AG04449 (cell line): ENCODE measurements at places on chromosomes 12 and 14.

- no peak for DNase-seq
Observed at GRCh38 chr12:68263366-68263765, 10.0 kb upstream of the IL22 start.

DNA sequence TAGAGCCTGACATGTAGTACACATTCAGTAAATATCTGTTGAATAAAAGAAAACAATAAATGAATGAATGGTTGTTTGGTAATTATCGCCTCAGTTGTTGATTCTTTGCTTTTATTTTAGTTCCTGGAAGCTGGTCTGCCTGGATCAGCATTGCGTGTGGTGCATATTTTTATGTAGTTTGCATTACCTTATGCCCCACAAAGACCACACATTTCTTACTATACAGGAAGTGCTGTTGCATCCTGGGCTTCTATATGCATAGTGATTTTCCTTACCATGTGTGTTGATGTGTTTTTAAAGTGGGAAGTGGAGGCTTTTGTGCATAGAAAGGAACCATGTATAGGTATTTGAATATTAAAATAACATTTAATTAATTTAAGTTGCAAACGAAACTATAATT is 43.6 kb downstream of the DYRK2 start:
- no peak for DNase-seq

- no peak for DNase-seq
Observed at GRCh38 chr12:46609273-46609623, 216.5 kb downstream of the SLC38A4 start.

DNA sequence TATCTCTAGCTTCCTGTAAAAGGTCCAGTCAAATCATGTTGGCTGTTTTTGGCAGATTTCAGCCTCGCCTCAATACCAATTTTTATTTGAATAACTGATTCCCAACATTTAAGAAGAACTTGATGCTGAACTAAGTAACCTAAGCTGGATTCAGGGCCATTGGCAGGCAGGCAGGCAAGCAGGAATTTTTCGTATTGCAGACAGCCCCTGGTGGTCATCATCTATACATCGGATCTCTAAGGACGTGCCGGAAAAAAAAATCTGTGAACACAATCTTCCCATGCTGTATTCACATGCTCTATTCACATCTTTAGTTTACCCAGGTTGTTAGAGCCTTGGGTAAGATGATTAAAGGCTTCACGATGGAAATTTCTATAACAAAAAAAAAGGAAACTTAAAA is 7.0 kb downstream of the VCPKMT start:
- DNase-seq, result no peak

GRCh38 chr12:123532019-123532418 is 1.5 kb downstream of the RILPL1 start:
- no peak for DNase-seq

DNA sequence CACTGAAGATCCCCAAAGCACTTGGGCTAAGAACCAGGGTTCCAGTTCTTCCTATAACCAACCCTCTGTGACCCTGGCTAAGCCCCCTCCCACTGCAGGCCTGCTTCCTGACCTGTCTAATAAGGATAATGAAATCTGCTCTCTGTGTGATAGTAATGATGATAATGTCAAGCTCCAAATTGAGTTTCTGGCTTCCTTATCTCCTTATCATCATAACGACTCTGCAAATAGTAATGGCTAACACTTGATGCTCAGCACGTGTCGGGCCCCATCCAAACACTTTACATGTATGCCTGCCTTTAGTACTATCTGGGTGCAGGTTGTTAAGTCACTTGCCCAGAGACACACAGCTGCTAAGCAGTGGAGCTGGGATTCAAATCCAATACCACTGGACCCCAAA is 5.0 kb upstream of the GPR162 start:
- DNase-seq, result no peak

DNA sequence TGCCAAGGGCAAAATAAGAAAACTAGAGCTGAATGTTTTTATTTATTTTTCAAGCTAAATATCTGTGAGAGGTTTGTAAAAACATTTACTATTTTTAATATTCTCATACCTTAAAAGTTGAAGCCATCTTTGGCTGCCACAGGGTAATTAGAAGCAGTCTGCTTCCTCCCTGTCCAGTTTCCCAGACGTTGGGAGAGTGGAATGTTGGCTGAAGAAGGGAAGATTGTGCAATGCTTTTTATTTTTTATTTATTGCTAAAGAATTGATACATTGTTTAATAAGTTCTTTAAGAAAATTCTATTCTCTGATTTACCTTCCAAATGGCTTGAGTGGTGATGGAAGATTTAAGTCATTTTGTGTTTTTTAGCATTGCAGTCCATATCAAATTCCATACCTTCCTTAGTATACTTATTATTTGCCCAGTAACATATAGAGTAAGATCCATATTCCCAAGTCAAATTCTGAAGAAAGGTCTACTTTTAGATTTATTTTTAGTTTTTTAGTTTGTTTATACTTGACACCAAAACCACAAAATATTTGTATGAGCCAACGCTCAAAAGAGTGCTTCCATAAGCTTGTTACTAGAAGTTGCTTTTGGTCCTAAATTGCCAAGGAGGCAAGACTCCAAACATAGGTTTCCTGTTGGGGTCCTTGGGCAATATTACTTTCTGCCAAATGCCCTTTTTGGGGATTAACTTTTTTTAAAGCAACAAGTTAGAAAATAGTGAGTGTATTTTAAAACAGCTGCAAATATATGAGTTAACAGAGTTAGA is 124.0 kb upstream of the CPM start:
- DNase-seq, result no peak

GRCh38 chr12:49662998-49663843 is 39.9 kb downstream of the PRPF40B start:
- DNase-seq, result no peak

DNA sequence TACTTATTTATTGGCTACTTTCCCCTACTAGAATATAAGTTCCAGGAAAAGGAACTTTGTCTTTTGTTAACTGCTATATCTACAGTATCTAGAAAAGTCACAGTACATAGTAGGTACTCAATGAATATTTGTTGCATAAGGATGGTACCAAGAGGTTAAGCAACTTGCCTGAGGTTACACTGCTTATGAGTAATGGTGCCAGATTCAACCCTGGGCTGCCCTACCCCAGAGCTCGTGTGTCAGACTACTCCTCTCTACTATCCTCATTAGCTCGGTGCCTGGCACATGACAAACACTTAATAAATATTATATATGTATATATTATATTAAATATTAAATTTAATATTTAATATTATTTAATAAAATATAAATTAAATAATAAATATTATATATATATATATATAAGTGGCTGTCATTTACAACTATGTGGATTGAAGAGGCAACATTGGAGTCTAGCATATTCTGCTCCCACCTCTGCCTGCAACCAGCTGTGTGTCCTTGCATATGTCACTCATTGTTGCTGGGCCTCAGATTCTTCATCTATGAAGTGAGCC is 25.4 kb downstream of the UTP20 start:
- DNase-seq, result no peak

DNA sequence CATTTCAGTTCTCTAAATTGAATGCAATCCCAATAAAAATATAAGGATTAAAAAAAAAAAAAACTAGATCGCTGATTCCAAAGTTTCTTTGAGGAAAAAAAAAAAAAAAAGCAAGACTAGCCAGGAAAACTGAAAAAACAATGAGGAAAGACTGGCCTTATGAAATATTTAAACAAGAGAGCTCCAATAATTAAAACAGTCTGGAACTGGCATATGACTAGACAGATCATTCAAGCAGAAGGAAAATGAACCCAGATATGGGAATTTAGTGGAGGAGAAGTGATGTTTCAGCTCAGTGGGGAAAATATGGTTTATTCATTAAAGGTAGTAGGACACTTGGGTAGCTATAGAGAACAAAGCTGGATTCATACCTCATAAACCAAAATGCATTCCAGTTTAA is 42.0 kb upstream of the TBC1D15 start:
- no peak for DNase-seq
